Activated CD4-positive, alpha-beta T cell treated with anti-CD3 and anti-CD28 coated beads for 24 hours (primary cell): ENCODE measurements at places on chromosomes 2 and 18.

DNA sequence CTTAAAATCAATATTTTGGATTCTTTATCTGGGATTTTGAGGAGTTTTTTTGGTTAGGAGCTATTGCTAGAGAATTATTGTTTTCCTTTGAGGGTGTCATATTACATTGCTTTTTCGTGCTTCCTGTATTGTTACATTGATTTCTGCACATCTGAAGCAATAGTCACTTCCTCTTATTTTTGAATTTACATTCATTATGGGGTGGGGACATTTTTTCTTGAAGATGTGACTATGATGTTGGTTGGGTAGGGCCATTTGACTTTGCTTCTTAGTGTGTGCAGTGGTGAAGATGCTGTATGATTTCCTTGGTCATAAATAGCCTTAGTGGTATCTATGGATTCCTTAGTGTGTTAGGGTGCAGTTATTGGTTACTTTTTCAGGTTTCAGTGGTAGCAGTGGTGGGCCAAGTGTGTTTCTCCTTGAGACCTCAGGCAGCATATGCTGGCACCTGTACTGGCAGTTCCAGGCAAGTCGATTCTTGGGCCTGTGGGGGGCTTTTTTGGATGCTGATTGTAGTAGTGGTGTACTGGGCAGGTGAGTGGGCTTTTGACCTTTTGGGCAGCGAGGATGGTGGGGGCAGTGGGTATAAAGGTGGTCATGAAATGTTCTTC lies 61.8 kb downstream of the ARHGAP25 start:
- no peak for DNase-seq

- no peak for DNase-seq
Observed at GRCh38 chr2:160721089-160722040, 227.8 kb upstream of the RBMS1 start.

DNA sequence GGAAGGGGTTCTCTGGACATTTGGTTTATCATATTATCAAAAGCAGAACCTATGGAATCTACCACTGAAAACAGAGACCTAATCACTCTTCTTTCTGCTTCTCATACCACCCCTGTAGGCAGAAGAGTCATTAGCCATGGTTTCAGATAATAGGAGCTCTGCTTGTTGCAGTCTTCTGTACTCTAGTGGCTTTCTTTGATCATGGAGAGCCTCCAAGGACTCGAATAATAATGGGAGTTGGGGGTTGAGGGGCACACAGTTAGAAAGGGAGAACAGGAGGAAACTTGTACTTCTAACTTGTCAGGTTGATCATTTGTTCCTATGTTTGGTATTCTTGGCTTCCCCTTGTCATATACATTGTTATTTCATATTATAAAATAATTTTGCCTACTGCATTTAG lies 52.3 kb upstream of the VWC2L start:
- DNase-seq, result no peak

DNA sequence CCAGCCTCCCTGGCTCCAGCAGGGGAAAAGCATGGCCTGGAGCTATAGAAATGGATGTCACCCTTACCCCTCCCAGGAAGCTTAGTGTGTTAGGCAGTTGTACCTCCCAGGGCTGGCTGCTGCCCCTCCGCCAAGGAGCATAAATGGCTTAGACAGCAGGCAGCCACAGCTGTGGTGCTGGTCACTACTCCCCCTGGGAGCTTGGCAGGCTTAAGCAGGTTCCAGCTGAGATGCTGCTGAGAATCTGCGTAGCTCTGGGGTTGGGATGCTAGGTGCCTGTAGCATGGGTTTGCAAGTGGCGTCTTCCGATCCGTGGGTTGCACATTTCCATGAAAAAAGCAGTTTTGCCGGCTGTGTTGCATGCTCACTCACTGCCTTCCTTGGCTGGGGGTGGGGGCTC lies 369.7 kb downstream of the CTNNA2 start:
- no peak for DNase-seq

DNA sequence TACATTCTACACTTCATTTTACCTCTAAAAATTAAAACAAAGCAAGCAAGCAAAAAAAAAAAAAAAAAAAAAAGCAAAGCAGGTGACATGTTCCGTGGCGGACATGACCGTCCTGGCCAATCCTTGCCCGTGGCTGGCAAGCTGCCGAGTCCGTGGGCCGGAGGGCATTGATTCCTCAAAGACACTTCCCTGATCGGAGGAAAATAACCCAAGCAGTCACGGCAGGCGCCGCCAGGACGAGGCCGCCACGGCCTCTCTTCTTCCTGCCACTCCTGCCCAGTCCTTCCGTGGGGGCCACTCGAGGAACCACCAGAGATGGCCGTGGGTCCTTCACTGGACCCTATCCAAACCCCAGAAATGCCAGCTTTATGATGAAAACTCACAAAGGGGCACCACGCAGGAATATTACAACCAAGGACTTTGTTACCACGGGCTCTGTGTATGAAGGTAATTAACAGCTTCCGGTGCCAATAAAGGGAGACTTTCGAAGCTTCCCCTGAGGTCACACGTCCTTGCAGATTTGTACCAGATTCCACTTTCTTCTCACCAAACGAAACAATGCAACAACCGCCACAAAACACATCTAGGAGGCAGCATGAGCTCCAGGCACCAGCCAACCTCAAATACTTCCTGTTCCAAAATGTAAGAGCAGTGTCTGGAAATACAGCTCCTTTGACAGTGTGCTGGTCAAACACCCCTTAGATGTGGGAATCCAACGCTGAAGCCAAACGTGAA lies 170.3 kb downstream of the HDAC4 start:
- no peak for DNase-seq

- no peak for DNase-seq
Observed at GRCh38 chr2:148614322-148615049, 30.1 kb upstream of the EPC2 start.

- DNase-seq, result no peak
Observed at GRCh38 chr2:42328148-42328833, 32.7 kb downstream of the COX7A2L start.

DNA sequence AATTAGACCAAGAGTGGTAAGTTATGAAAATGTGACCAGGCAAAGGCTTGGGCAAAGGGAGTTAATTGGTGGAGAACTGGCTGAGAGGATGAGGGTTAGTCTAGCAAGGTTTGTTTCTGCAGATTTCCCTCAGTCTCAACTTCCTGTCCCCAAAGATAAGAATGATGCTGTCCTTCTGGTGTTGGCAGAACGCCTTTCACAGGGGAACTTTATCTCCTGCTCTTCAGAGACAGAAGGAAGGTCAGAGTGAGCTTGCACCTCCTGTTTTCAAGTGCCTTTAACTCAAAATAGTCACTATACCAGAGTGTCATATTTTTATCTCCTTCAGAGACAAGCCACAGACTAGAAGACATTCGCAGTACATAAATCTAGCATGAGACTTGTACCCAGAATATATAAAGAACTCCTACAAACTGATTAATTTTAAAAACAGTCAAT lies 95.7 kb downstream of the TEX51 start:
- DNase-seq, result no peak

DNA sequence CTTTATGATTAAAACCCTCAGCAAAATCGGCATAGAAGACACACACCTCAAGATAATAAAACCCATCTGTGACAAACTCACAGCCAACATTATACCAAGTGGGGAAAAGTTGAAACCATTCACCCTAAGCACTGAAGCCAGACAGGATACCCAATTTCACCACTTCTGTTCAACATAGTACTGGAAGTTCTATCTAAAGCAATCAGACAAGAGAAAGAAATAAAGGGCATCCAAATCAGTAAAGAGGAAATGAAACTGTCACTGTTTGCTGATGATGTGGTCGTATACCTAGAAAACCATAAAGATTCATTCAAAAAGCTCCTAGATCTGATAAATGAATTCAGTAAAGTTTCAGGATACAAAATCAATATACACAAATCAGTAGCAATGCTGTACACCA lies 16.4 kb upstream of the RPRD1A start:
- DNase-seq, result no peak

GRCh38 chr2:216636551-216637450 lies 3.6 kb downstream of the IGFBP2 start:
- DNase-seq, result no peak

DNA sequence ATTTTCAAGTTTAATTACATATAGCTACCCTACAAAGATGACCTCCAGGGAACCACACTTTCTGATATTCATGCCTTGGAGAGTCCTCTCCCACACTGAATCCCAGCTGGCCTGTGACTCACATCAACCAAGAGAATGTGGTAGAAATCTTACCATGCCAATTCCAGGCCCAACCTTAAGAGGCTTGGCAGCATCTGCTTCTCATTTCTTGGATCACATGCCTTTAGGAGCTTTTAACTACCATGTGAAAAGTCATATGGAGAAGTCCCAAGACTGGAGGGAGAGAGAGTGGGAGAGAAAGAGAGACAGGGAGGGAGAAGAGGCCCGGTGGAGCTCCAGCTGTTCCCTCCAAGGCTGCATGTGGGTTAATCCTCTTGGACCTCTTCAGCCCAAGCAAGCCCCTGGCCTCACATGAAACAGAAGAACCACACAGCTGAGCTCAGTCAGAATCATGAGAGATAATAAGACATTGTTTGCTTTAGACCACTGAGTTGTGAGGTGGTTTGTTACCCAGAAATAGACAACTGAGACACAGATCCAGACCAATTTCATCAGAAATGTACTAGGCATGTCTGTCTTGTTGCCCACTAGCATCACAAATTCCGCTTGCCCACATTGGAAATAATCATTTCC lies 190.7 kb downstream of the MTCL1 start:
- DNase-seq, result no peak

DNA sequence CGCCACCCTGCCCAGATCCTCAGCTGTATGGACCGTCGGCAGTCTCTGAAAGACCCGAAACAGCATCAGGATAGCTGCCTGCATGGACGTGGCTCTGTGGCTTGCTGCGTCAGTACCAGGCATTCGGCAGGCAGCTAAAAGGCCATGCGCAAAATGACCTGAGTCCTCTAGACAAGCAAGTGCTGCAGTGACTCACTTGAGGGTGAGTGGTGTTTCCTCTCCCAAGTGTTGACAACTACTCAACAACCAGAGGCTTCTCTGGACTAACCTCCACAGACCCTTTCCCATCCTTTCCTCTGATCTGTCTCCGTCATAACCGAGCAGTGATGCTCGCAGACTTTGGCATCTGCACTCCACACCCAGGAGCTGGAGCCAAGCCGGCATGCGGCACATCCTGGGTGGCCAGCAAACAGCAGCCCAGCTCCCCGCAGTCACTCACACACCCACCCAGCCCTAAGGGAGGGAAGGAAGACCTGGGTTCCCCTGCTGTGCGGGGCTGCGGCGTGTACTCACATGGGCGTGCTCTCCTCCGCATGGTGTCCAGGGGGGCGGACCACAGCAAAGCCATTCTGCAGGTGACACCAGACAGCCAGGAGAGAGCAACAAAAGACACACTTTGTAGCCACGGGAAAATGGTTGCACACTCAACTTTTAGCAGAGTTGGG lies 239.3 kb downstream of the TWIST2 start:
- DNase-seq, result no peak

- DNase-seq, result no peak
Observed at GRCh38 chr2:224220586-224221255, 181.2 kb downstream of the FAM124B start.

DNA sequence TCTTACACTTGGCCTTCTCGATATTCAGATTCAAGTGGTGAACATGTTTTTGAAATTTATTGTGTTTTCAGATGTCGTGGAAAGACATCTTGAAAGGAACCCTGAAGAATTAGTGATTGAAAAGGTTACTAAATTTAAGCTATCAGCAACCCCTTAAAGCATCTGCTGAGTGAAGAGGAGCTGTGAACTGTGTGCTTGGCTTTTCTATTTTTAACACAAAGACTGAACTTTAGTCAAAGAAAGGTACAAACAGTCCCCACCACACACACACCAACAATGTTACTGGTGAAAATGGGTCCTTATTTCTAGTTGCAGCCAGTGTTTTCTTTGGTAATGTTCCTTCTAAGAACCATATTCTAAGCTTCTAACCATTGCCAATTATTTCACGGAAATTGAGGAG lies 95.1 kb downstream of the CYRIA start:
- no peak for DNase-seq

- no peak for DNase-seq
Observed at GRCh38 chr18:25140124-25140961, 211.6 kb downstream of the ZNF521 start.

DNA sequence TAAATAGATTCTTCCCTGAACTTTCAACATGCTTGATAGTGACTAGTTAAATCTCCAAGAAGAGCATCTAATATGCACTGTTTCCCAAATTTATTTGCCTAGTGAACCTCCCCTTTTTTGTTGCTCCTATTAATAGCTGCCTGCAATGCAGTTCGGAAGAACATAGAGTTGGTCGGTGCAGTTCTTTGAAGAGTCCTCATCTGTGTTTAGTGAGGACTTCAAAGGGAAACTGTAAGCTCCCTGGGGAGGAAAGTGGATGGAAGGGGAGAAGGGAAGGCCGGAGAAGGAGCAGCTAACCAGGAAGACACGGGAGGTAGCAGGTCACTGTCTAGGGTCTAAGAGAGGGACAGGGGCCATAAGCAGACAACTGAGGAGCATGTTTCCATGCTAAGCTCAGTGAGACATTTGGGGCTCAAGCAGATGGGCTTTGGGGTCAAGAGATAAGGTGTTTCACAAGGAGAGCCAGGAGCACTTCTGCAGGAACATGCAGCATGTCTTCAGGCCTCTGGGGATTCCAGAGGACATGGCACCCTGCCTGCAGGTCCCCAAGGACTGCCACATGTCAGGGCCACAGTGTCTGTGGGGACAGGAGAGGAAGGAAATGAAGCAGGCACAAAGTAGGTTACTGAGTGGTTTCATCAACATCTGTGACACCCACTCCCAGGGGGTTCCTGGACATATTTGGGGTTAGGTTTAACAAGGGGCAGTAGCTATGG lies 48.7 kb upstream of the ANXA4 start:
- DNase-seq, result no peak

DNA sequence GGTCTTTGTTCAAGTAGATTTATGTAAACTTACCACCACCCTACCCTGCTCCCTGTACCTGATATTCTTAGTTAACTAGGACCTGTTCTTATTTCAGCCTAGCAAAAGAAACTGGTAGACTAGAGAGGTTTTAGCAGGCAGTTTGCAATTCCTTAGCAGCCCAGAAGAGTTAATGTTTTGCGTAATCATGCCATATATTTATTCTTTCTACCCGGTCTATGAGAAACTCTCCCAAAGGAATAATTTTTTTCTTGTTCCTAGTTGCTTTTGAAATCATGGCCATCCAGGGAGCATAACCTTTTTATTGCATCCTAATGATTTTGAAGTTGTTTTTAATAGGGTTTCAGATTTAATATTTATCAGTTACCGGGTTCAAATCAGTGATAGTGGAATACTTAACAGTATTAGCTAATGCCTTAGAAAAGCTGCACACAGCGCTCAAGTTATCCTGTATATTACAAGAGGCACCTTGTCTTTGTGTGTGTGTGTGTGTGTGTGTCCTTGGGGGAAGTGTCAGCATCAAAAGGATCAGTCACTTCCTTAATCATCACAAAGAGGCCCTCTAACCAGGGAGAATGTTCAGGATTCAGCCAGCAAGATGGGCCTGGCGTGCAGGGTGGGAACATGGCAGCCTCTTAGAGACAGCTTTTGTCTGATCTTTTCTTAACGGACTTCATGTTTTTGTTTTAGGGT lies 52.9 kb downstream of the CABLES1 start:
- DNase-seq, result no peak
